ENCODE measurements at places on chromosomes 12 and 14.

- DNase-seq: no peak
These were observed 319.2 kb downstream of the BCL11B start for GRCh38 chr14:98952593-98953350.

DNA sequence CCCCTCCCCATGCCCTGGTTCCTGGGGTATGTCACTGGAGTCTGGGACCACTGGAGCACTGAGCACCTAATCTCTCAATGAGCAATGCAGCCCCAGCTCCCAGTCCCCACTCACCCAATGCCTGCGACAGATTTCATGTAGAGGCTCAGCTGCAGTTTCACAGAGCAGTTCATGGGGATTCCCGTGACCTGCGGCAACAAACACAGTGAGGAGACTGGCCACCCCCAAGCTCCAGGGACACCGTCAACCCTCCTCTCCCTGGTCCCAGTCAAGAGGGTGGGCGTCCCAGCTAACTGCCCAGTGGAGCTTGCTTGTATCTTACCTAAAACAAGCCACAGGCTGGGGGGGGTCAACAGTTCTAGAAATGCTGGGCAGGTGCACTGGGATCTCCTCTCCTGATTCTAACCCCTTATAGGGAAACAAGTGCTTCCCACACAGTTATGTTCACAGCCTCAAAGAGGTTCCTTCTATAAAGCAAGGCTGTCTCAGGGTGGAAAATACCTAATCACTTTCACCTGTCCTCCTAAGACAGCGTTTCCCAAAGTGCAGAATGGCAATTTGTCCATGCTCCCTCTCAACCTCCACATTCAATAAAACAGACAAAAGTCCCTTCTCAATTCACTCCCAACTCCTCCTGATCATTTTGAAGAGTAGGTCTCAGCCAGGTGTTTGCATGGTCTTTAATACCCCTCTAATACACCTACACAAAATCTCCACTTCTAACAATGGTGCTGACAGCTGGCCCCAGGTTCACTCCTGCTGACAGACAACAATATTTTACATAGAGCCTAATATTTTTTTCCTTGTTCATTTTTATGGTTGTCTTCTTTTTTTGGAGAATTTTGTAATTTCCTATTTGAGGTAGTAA, 68.3 kb downstream of the SCARB1 start:
- DNase-seq: no peak

DNA sequence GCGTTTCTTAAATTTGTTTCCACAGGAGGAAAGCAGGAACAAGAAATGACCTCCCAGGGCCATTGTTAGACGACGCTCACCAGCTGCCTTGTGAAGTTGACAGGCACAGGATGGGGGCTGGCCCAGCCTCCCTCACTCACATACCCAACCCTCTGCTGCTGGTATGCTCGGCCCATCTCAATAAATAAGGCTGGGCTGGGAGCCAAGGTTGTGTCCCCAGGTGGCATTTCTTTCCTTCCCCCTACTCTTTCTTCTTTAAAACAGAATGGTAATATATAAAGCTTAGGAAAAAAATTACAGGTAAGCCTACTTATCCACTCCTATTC, 93.0 kb downstream of the ACTN1 start:
- no peak for DNase-seq

GRCh38 chr12:108856428-108857157, 790 bp downstream of the SSH1 start:
- no peak for DNase-seq

GRCh38 chr12:77559400-77560074, 271.2 kb upstream of the NAV3 start:
- DNase-seq: no peak

- DNase-seq: peak; percentile 40
These were observed 25.3 kb downstream of the VASH1 start for GRCh38 chr14:76786601-76787000.

GRCh38 chr12:122544537-122544936, 17.5 kb downstream of the KNTC1 start:
- DNase-seq: no peak

GRCh38 chr12:124453419-124454351, 113.7 kb downstream of the NCOR2 start:
- no peak for DNase-seq

GRCh38 chr12:96570579-96570978, 81.2 kb downstream of the CFAP54 start:
- DNase-seq: no peak

DNA sequence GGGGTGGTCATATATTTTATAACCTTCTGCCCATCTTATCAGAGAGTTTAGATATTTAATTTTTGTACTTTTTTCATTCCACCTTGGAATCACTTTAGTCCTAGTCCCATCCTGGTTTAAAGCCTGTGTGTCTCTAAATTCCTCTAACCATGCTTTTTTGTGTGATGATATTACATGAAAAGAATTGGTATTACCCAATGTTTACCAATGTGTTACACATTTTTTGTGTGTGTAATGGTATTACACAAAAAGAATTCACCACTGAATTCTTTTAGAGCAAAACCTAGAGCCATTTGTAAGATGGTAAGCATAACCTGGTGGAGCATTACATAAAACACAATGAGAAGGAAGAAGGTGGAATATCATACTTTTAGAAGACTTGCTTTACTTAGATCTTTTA, 77.5 kb downstream of the FAR2 start:
- DNase-seq: no peak

DNA sequence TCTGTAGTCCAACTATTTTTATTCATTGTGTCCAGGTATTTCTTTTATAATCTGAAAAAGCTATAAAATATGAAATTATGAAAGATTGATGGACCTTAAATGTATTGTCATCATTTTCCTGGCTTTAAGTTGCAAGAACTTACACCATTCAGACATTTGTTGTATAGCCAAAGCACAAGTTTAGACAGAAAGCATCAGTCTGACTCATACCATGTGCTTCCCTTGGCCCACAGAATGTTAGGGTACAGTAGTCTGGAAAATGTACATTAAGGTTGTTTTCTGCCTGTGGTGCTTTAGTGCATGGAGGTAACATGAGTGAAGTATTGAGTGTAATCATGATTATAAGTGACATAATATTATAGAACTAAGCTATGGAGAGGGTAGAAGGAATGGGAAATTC, 1002.5 kb downstream of the BCL11B start:
- no peak for DNase-seq

All from cerebellar nuclear complex (tissue), 1 donor.